ENCODE measurements at places on chromosomes 3 and 15.

- DNase-seq = no peak
Measured at GRCh38 chr3:43296565-43296964, 10.2 kb downstream of the SNRK start.

- DNase-seq = no peak
Measured at GRCh38 chr3:42511201-42511600, 8.8 kb downstream of the VIPR1 start.

DNA sequence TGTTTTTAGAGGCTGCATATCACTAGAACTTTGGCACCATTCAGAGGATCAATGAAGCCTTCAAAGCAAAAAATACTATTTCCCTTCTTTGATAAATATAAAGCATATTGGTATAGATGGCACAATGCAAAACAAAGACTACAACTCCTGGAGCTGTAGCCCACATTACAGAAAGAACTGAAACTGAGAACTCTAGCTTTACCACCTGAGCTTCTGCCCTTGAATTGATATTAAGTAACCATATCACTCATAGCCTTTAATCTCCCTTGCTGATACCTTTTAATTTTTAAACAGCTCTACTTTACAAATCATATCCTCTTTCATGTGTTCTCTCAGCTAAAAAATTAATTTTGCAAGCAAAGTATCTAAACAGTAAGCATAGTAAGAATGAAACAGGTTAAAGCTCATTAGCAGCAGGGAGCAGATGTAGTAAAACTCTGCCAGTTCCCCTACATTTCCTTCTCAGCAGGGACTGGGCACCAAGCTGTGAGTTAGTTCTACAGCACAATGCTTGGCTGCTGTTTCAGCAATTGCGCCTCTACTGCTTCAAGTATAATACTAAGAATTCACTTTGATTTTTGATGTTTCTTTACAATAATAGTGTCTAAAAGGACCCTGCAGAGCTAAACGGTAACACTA lies 97.9 kb upstream of the NANOGP8 start:
- no peak for DNase-seq

DNA sequence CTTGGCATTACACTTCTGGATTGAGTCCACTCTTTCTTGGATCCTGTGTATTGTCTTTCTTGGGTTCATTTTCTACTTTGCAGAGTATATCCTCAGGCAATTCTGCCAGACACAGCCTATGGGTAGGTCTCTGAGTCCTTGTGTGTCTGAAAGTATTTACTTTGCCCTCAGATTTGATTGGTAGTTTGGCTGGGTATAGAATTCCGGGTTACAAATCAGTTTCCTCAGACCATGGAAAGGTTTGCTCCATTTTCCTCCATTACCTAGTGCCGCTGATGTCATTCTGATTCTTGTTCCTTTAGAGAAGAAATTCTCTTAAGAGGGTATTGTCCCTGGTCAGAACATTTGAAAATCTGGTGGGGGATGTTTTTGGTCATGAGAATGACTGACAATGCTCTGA lies 133.2 kb downstream of the NUP210 start:
- no peak for DNase-seq

DNA sequence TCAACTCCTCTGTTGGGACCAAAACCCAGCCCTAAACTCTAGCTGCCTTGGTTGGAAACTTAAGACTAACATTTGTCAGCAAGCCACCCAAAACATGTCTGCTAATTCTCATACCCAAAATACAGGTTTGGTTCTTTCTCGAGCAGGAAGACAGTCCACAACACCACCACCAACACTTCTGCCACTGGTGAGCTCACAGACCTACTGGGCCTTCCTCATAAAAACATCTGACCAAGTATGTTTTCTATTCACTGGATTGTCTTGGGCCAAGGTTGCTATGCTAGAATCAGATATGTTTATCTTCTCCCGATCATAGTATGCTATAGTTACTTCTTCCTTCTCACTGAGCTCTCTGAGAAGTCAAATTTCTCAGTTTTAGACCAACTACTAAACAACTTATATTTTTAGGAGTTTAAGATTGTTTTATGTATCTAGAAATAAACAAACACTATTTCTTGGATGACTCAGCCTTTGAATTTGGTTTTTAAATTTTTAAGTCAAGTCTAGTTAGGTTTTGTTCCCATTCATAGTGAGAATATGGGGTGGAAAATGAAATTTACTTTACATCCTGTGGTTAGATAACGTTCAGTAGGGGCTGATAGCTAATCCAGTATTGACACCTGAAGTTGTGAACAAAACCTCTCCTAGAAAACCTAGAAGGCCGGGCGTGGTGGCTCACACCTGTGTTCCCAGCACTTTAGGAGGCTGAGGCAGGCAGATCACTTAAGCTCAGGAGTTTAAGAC lies 360.5 kb downstream of the RSL24D1 start:
- DNase-seq = no peak

DNA sequence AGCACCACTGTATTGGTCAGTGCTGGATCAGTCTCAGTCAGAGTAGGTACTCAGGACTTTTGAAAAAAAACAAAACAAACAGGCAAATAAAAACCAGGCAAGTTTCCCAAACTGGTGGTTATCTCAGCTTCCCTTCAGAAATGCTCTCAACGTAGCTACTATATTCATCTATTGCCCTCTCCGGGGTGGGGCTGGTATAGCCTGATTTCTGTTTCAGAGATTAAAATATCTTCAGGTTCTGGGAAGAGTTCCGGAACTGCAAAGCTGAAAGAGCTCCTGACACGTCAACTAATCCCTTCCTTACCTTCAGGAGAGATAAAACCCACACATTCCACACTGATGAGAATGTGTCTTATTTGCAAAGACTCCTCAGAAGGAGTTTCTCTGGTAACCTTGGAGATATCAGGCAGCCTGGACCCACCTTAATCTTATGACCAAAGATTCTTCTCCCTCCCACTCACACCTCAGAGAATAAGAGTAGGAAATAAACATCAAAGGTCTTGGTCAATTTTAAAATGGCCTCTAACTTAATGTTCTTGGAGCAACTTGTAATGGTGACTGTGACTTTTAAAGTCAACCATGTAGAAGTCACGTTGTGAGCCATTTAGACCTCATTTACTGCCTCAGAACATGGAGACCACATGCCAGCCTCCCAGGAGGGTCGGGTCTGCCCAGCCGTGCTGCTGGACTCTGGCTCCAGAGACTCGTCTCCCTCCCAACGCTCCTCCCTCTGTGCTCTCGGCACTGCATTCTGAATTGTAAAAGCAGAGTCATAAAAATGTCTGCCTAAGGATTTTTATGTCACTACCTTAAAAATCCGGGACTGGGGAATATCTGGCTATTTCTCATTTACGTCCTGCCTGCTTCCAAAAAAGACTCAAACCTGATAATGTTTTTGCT lies 53.8 kb downstream of the CDCP1 start:
- no peak for DNase-seq

- no peak for DNase-seq
Measured at GRCh38 chr15:50355980-50356379, 982 bp upstream of the GABPB1 start.

DNA sequence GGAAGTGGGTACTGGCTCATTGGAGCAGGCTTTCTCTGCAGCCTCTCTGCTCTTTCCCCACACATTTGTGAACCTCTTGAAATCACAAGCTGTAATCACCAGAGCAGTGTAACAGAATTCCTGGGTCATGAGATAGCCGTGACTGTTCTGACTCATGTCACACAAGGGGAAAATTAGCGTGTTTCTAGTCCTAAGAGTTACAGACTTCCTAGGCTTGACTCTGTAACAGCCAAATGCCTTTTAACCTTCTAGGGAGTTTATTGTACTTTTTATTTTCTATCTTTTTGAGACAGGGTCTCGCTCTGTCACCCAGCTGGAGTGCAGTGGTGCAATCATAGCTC lies 54.7 kb upstream of the TRAK1 start:
- no peak for DNase-seq

GRCh38 chr3:114743746-114744485 lies 403.2 kb downstream of the ZBTB20 start:
- DNase-seq = no peak

DNA sequence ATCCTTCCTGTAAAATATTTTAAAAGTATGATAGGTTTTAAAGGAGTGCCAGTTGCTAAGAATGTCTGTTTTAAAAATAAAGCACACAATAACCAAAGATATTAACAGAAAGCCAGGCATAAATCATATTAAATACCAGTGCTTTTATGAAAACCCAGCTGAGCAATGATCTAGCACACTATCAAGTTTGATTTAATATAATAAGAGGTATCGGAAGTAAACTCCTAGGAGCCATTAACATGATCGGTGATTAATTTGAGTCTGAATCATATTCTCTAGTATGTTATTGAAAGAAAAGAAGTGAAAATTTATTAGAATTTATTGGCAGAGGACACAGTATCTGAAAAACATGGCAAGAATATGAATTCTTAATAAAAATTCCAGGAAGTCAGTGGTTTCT lies 91.7 kb downstream of the SPATA16 start:
- DNase-seq = no peak

DNA sequence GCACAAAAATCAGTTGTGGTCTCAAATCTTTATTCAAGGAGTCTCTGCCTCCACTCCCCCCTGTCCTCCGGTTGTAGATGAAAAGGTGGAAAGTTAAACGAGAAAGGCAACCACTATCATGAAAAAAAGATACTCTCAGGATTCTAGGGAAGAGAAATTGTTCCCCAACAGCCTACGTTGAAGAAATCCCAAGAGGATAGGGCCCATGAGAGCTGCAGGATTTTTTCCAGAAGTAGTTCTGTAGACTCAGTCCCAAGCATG lies 14.3 kb downstream of the ZIC1 start:
- DNase-seq = no peak
